ENCODE measurements at places on chromosomes 3 and 15.

- no peak for DNase-seq
Observed at GRCh38 chr15:87450314-87450713, 806.2 kb downstream of the NTRK3 start.

DNA sequence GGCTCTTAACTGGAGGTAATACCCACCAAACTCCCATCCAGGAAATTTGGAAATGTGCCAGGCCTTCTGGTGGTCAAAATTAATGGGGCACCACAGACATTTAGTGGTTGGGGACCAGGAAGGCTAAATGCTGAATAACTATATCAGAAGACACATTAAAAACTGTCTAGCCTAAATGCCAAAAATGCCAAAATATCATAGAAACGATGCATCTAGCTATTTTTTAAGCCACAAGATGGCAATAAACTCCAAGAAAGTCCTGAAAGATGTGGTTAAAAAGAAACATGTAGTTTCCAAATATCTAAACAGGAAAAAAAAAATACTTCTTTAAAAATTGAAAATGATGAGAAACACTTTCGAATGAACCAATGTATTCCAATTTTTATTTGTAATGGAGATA is 19.9 kb downstream of the CCDC14 start:
- no peak for DNase-seq

- DNase-seq, result no peak
Observed at GRCh38 chr3:183381673-183382072, 46.7 kb downstream of the MCF2L2 start.

DNA sequence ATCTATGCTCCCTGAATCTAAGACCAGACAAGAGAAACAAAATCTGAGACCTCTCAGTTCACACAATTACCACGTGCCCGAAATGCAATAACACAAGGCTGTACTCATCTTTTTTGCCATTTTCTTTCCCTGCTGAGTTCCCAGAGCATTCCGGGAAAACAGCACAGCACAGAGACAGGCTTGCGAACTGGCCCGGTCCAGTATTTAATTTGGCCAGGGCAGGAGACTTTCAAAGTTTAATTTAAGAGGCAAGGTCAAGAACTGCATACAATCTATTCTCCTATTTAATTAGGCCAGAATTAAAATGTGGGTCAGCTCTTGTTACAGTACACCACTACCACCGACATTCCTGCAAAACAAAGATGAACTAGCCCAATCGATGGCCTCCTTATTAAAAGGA is 87.5 kb upstream of the SNRPA1 start:
- DNase-seq, result no peak

DNA sequence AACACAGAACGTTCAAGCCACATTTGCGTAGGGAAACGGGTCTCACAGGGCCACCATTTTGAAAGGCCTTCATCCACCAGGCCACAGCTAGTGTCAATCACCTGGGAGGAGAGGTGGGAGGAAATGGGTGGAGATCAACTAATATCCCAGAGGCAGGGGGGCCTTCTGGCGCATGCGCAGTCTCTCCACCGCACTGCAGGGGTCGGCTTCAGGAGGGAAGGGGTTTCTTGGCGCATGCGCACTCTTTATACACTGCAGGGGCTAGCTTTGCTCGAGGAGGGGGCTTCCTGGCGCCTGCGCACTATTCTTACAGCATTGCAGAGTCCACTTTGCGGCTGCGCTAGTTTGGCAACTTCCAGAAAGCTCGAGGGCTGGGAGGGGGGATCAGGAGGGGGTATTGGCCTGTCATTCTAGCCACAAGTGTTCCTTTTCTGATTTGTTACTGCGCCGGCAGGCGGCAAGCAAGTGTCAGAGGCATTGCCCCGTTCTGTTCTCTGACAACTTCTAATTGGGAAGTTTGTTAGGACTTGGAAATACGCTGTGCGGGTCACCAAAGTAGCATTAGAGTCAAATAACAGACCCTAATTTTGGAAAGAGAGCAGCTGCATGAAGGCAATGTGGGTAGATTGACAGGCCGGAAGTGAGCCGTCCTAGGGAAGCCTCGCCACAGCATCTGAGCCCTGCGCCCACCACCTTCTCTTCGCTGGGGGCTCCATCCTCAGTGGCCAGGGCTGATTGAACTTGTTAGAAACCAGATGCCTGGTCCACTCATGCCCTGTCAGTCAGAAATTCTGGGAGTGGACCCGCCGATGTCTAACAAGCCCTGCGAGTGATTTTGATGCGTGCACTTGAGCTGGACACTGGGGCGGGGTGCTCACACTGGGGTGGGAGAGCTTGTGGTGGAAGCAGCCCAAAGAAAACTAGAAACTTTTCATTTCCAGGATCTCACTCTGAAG is 173.5 kb upstream of the NDN start:
- no peak for DNase-seq

GRCh38 chr3:195873281-195873887 is 35.0 kb downstream of the TNK2 start:
- DNase-seq, result no peak

DNA sequence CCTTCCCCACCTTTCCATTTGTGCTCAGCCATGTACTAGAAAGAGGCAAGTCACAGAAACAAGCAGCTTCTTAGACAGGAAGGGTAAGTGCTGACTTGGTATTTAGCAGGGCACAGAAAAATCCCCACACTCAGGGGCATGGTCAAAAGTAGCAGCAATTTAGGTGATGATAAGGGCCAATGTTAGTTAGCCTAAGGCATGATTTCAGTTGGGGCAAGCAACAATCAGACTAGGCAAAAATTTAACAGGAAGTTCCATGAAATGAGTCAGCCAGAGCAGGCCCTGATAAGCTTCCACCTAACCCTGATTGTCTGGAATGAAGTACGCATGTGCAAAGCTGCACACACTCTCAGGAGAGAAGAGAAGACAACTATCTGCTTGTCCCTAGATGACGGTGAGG is 423.4 kb upstream of the UBE2E2 start:
- DNase-seq, result no peak

DNA sequence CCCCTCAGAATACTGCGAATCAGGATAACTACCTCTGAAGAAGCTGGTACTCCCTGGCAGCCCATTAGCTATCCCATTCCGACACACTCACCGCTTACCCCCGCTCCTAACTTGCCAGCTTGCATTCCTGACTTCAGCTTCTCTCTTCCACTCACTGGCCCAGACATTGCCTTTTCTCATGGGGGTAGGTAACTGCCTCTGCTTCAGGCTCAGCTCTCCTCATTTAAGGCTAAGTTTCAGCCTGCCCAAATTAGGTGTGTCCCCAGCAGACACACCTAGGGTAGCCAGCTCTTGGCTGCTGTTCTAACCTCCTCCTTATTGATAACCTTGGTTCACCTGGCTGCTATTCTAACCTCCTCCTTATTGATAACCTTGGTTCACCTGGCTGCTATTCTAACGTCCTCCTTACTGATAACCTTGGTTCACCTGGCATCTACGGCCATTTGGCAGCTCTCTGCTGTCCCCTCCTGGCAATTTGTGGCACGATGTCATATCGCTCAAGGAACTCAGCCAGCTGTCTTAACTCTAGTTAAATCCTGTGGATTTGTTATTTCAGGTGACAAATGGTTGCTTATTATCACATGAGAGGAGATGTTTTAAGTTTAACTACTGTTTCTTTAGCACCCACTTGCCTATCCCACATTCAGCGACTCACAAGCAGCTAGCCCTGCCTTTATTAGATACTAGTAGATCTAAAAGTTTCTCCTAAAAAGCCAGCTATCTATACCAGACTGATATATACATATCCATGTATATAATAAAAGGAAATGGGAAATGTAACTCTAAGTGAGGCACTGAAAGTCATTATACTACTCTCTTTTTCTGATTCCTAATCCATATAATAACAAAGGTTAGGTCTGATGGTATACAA is 106.5 kb upstream of the ACP3 start:
- no peak for DNase-seq

DNA sequence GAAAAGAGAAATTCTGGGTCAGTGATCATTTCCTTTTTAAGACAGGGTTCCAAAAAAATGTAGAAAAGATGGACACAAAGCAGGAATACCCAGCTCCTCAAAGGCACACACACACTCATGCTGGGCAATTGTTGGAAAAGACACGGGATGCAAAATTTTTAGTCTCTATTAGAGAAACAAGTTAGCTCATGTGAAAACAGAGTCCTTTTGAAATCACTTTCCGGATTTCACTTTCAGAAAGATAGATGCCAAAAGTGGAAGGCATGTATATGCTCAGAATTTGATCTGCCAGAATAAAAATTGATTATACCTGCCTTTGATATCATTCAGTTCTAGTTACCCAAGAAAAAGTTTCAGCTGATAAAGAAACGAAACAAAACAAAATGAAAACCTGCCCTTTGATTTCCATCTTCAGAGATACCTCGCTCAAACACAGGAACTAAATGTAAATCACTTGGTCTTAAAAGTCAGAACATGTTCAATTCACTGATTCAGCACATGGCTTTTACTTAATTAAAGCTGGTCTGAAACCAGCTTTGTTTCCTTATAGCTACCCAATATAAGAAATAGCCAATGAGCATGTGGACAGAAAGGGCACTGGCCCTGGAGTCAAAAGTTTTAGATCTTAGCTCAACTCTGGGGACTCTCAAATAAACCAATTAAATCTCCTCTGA is 52.8 kb downstream of the PLD1 start:
- no peak for DNase-seq

DNA sequence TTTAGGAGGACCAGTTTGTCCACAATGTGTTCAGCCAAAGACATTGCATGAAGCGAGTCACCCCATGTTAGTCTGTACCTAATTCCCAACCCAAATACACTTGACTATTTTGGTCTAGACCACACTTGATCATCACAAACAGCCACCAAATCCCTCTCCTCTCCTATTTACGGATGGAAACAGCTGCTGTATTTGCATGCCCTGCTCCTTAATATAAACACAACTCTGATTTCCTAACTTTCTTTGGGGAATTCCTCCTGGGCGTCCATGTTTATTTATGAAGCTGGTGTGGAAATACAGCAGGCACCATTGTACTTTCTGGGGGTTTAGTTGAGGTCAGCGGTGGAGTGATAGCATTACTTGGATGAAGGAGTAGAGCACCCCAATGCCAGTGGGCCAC is 235.2 kb downstream of the TLE3 start:
- no peak for DNase-seq

GRCh38 chr15:100877551-100877950 is 2.1 kb upstream of the ALDH1A3 start:
- DNase-seq, result no peak

DNA sequence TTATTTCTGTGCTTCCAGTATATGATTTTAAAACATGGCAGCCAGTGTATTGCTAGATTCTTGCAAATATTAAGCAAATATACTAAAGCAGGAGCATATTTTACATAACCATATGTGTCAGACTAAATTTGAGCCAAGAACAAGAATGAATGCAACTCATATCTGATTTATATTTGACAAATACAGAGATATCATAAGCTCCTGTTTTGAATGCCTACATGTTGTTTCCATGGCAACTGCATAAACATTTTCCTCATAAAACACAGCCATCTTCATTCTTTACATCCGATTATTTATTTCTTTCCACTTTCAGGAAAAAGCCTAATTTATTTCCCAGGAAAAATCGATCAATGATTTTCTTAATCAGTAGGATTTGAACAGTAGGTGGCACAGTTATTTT is 172.2 kb upstream of the TSPAN3 start:
- DNase-seq, result no peak

- DNase-seq, result no peak
Observed at GRCh38 chr3:4707324-4707723, 214.2 kb downstream of the ITPR1 start.

DNA sequence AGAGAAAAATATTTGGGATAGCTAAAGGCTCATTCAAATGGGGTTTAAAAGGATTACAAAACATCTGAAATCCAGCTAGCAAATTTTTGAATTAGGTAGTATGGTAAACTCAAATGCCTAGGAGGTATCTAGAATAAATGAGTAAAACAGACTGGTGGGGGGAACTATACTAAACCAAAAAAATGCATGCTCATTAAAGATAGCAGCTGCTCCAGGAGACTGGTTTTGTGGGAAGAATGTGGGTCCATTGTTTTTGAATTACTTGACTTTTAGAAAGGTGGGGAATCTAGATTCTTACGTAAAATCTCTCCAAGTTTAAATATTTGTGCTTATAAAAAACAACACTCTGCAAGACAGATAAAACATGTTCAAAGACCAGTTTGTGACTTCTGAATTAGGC is 73.8 kb downstream of the LEKR1 start:
- DNase-seq, result no peak

- no peak for DNase-seq
Observed at GRCh38 chr3:186189492-186189891, 80.6 kb upstream of the ETV5 start.

GRCh38 chr3:146283781-146284445 is 33.0 kb upstream of the PLSCR4 start:
- no peak for DNase-seq

DNA sequence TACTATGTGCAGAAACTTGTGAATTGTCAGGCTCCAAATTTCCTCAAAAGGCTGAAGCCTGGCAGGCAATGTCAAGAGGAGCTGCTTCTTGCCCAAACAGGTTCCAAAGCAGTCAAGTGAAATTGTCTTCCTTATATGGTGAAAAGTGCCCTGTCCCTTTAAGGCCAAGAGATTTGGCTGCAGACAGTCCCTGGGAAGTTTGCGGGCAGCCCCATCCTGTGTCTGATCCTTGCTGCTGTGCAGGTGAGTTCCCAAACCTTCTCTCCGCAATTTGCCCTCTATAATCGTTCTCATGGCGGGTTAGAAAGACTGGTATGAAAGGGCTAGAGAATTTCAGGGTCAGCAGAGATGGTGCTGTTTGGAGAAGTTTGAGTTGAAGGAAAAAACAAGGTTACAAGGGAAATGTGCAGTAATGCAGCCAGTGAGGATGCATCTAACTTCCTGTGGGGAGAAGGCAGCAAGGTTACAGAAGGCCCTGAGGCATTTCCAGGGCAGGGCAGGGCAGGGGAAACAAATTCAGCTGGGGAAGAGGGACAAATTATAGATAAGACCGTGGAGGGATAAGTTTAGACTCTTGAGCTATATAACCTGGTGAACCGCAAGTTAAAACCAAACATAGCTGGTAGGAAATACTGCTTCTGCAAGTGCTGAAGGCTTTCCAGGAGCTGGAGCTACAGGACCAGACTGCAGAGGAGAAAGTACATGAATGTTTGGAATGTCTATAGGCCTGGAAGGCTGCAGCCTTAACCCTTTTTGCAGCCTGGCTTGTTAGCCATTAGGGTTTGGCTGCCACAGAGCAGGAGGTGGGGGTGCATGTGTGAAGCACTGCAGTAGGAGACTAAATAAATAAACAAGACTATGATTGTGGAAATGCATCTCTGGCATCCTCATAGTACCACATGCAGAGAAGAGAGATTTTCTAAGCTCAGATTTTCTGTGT is 256.2 kb upstream of the IL12A start:
- DNase-seq, result peak; percentile 68
